ENCODE measurements at places on chromosomes 5 and 9.

DNA sequence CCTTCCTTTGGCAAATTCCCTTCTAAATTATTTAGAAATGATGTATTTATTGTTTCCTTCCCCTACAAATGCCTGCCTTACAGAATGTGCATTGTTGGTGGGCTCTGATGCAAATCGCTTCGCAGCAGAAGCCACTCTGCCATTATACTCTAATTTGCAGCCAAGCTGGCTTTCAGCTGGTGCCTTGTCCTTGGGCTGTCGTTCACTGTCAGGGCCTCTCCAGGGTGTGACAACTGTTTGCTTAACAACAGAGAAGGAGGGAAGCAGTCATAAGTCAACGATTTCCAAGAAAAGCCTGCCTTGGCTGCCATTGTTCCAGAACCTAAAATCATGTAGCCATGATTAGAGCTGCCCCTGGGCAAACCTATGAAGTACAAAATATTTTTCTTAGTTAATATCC lies 260.1 kb upstream of the RGMB start:
- no peak for DNase-seq

- DNase-seq, result no peak
These were observed 1.4 kb downstream of the CAST start for GRCh38 chr5:96663608-96664007.

- no peak for DNase-seq
These were observed 58.7 kb upstream of the PAPPA start for GRCh38 chr9:116094846-116095245.

GRCh38 chr5:104084896-104085295 lies 522.3 kb upstream of the NUDT12 start:
- no peak for DNase-seq

- no peak for DNase-seq
These were observed 559.1 kb upstream of the TRPC7 start for GRCh38 chr5:136924490-136924889.

- DNase-seq, result peak; percentile 91
These were observed at the start of gene NELFB for GRCh38 chr9:137254624-137255447. NELFB (plus strand) TSS chr9:137255327.

GRCh38 chr9:28134446-28134976 lies 561.2 kb upstream of the C9orf72 start:
- DNase-seq, result no peak

DNA sequence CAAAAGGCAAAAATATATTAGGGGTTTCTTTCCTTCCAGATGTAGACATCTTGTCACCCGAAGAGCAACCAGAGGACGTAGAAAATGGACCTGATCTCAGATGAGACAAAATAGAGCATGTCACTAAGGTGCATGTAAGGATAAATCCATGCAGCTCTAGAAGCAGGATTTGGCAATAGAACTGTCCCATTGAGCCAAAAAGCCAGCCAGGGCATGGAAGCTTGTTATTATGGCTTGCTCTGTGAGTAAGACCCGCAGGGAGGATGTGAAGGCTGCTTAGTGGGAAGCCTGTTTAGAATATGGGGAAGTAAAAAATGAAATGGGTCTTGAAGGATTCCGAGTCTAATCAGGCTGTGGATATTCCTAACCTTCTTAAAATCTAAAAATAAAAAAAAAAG lies 165.6 kb upstream of the MPDZ start:
- DNase-seq, result no peak

- DNase-seq, result no peak
These were observed 3.3 kb downstream of the AFAP1L1 start for GRCh38 chr5:149274939-149275338.

DNA sequence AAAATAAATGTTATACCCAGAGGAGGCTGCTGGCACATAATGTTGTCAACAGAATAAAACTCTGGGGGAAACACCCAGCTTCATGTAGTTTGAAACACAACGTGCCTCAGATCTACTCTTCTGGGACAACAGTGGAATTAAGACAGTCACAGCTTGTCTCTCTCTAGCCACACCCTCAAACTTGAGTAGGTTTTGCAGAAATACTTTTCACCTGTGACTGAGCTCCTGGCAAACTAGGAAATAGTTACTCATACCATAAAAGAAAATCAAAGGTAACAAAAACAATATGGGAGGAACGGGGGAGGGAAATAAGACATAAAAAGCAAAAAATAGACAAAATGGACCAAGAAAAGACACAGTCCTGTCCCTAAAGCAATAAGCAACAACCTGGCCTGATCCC lies 14.4 kb downstream of the ELAVL2 start:
- DNase-seq, result no peak

GRCh38 chr9:123281659-123282350 lies 13.4 kb upstream of the STRBP start:
- DNase-seq, result no peak

DNA sequence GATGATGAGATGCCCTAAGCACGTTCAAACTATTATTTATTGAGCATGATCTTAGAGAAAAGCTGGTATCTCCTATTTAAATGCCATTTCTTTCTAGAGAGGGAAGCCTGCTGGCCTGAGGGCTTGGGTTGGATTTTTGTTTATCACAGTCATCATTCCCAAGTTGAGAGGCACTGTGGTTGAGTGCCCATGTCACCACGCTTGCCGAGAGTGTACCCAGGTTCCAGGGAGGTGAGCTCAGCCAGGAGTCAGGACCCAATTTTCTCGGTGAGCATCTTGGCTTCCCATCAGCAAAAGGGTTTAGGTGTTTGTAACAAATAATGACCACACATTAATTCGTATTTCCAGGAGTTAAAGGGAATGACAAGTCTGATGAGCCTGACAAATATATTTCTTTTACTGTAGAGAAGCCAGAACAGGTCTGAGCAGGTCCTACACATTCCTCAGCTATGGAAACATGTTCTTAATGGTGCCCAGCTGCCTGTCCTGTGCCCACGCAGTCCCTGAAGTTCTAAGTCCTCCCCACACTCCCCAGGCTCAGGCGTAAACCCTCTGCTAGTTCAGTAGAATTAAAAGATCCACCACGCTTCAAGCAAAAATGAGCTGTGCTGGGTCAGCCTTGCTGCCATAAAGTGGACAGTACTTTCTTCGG lies 258.9 kb upstream of the IRX2 start:
- DNase-seq, result no peak

- peak; percentile 48 for DNase-seq
These were observed 750 bp downstream of the DNM1 start for GRCh38 chr9:128203707-128204551.

- no peak for DNase-seq
These were observed 103.2 kb upstream of the SPATA31D4 start for GRCh38 chr9:81824802-81825730.
